ENCODE measurements at places on chromosomes 2 and 18.

GRCh38 chr18:50924372-50924771 is 43.5 kb upstream of the ELAC1 start:
- DNase-seq: no peak

- no peak for DNase-seq
These were observed 1.5 kb downstream of the ZC3H8 start for GRCh38 chr2:112253261-112253815.

GRCh38 chr18:24270358-24270936 is 127.2 kb downstream of the OSBPL1A start:
- no peak for DNase-seq

DNA sequence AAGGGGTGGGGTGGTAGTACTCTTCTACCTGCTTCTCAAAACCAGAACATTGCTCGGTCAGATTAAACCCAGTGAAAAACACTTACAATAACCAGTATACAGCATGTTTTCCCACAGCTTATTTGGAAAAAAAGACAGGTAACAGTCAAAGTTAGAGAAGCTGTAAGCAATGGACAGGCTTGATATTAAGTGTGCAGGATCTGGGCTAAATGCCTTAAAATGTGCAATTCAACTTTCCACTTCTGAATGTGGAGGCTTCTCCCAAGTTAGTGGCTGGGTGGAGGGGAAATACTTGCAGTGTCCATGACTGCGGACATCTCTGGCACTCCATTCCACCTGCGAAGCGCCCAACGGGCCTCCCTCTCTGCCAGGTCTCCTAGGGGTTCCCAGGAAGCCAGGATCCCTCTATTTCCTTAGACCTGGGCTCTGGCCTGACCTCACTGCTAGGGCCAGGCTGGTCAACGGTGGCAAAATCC is 5.3 kb downstream of the ZEB2 start:
- DNase-seq: no peak

DNA sequence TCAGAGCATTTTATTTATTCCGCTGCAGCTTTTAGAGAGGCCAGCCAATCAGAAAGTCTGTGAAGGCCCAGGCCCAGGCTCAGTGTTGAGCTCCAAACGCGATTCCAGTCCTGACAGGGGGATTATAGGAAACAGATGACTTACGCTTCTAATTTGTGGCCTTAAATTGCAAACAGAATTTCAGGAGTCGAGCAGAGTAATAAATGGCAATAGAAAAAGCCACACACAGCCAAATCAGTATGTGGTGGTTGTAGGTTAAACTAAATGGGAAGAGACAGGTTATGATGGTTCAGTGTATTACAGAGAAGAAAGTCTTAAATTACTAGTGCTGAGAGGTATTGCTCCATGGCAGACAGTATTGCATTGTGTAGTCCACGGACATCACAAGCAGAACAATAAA is 131.0 kb upstream of the ZEB2 start:
- DNase-seq: no peak

GRCh38 chr18:26621161-26622026 is 73.0 kb upstream of the KCTD1 start:
- DNase-seq: peak; percentile 41

DNA sequence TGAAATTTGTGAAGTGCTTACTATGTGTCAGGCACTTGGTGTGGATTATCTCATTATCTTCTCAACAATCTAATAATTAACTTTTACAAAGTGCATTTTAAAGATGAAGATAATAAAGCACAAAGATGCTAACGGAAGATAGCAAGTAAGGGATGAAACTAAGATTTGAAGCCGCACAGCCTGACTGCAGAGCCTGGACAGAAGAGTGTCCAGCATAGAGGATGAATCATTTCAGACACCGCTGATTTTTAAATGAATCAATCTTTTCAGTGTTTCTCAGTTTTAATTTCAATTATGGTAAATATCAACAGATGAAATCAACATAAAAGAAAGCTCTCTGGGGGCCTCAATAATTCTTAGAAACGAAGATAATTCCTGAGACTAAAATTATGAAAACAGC is 24.5 kb upstream of the STAM2 start:
- DNase-seq: no peak

GRCh38 chr18:69538849-69539248 is 138.2 kb downstream of the DOK6 start:
- no peak for DNase-seq

DNA sequence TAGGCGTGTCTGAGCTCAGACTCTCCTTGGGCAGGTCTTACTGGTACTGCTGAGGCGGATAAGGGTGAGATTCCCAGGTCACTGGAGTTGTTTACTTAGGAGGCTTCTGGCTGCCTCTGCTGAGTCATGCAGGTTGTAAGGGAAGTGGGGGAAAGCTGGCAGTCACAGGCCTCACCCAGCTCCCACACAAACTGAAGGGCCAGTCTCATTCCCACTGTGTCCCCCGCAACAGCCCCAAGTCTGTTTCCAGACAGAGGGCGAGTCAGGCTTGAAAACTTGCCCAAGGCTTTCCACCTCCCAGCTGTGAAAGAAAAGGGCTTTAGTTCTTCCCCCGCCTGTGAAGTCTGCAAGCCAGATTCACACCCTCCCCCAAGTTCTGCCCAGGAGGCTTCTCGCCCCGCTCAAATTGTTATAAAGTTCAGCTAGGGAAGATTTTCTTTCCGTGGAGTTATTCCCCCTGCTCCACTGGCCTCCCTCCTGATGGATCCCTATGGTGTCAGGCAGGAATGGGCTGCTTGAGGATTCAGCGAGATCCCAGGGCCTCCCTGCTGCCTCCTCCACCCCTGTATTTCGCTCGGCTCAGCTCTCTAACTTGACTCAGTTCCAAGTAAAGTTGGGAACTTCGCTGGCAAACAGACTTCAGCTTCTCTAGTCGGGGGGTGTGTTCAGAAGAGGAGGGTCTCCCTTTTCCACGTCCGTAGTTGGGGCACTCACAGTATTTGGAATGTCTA is 248.6 kb downstream of the NR4A2 start:
- DNase-seq: peak; percentile 11

DNA sequence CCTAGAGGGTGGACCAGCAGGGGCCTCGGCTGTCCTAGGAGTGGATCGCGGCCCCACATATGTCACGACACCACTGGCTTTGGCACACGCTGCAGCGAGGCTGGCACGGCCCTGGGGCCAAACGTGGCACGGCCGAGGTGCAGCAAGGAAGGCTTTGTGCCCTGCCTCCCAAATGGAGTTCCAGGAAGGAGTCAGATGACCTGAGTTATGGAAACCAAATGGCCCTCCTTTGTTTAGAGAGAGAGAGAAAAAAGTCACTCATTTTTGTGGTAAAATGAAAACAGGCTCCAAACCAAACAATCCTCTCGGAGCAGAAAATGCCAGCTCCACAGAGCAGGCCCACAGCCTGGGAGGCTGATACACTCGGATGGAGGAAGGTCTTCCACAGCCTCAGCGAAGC is 105.6 kb downstream of the ANTXR1 start:
- DNase-seq: no peak

GRCh38 chr2:157876786-157877138 is 632 bp upstream of the ACVR1 start:
- DNase-seq: no peak

DNA sequence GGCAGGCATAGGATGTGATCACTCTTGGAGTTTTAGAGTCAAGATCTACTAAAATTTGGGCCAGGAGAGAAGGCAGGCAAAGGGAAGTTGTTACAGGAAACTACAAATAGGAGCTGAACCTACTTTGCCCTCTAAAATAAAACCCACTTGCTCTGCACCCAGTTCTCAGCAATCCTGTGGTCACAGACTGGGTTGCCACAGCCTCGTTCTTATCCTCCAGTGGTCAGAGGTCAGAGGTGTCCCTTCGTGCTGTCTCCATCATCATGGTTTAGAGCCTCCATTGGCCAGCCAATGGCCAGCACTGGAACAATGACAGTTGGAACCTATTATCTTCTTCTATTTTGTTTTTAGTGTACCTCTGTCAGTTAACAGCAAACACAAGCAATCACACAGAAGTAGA is 90.7 kb upstream of the TNP1 start:
- DNase-seq: no peak

DNA sequence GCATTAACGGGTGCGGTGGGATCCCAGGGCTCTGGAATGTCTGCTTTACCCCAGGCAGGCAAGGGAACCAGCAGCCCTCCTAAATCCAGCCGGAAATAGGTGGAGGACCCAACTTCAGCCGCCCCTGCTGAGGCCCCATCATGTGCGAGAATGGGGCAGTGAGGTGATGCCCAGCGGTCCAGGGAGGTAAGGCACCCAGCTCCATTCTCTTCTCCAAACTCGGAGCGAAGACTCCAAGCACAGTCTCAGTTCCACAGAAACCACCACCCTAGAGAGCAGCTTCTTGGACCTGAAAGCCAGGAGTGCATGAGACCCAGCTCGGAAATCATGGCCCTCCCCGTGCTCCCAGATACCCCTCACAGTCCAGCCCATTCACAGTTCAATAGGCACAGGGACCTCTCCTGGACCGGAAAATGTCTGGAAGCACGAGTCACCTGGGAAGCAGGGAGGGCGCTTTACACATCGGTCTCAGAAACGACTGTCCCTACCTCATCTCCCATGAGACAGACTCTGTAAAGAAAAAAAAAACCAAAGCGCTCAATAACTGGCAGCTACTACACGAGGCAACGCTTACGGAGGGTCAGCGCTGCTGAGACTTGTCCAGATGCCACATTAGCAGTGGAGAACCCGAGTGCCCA is 2.0 kb downstream of the SDC1 start:
- DNase-seq: no peak

GRCh38 chr18:36176711-36177110 is 10.6 kb upstream of the MOCOS start:
- no peak for DNase-seq

DNA sequence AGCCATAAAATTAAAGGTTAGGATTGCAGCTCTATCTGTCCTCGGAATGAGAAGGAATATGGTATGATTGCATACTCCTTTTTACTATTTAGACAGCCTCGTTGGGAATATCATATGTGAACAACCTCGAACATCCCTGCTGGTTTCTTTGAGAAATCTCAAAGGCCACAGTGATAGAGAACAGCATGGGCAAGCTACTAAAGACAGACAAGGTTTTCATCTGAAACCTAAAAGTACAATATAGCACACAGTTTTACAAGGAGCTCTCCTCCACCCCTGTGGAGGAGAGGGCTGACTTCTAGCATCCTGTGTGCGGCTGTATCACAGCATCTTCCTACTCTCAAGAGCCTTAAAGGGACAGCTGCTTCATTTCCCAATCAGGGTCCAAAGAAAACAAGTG is 104.3 kb downstream of the VWC2L start:
- no peak for DNase-seq

DNA sequence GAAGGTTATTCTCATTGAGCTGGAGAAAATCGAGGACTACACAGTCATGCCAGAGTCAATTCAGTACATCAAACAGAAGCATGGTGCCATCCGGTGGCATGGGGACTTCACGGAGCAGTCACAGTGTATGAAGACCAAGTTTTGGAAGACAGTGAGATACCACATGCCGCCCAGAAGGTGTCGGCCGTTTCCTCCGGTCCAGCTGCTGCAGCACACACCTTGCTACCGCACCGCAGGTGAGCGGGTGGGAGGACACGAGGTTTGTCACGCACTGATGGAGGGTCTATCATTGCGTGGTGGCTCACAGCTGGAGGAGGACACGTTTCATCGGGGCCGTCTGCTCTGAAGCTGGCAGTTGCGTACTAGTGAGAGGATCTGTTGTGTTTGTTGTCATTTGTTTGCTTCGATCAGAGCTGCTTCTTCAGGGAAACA is 48.2 kb downstream of the IL1RL2 start:
- no peak for DNase-seq

- no peak for DNase-seq
These were observed 166.2 kb downstream of the CTIF start for GRCh38 chr18:48705043-48705442.

DNA sequence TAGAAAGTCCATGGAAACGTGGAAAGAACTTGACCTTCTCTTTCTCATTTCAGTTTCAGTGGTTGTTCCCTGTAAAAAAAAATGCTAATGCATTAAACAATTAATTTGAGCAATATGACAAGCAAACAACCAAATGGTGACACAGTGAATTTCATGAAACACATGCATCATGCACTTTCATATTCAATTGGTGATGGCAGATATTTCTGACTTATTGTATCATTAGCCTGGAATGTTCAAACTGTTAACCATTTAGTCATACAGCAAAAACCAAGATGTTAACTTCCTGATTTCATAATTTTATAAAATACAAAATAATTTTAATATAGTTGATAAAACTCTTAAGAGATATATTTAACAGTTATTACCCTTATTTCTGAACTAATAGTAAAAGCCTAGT is 85.5 kb downstream of the SCN1A start:
- DNase-seq: no peak

- DNase-seq: no peak
These were observed 204.6 kb upstream of the TNP1 start for GRCh38 chr2:217064234-217065011.

DNA sequence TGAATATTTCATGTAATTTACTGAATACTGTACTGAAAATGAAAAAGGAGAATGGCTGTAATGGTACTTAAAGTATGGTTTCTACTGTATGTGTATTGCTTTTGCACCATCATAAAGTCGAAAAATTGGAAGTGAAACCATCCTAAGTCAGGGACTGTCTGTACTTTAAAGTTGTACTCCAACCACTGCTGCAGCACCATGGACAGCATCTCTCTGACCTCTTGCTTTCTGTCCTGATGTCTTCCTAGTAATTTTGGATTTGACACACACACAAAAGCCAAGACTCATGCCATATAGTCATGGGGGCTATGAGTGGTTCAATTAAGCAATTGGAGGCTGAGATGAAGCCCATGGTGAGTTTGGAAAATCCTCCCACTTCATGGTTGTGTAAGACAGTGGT is 256.3 kb upstream of the PKDCC start:
- DNase-seq: peak; percentile 11

DNA sequence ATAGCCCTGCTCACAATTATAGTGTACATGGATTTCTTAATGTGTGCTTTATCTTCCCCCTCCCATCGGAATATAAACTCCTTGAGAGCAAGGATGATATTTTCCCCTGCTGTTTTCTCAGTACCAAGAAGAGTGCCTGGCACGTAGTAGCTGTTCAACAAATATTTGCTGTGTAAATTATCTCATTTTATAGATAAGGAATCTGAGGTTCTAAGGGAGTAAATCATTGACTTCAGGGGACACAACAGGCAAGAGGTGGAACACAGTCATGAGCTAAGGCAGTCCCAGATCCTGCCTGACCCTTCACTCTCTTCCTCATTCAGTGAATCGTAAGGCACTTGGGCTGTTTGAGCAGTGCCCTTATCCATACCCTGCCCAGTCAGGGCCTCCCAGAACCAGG is 187.3 kb upstream of the TNP1 start:
- no peak for DNase-seq

- no peak for DNase-seq
These were observed 72.5 kb downstream of the NFATC1 start for GRCh38 chr18:79468119-79468789.

GRCh38 chr2:226839161-226839560 is 3.3 kb downstream of the RHBDD1 start:
- DNase-seq: no peak

GRCh38 chr2:13002536-13003331 is 286.0 kb downstream of the TRIB2 start:
- no peak for DNase-seq

DNA sequence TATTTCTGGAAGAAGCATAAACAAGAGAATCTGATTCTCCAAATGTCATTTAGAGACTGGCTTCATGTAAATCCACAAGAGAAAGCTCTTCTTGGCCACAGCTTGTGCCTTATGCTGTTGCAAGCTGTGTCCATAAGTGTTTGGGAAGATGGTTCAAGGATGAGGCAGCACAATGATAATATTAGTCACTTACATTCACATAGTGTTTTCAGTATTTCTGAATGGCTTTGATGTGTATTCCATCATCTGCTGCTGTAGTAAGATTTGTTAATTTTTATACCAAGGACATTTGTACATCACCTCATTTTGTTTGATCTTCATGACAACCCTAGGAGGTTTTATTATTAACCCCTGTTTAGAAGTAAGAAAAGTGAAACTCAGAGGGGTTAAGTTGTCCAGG is 29.9 kb downstream of the CREG2 start:
- DNase-seq: no peak

Data from LoVo (cell line).